ENCODE measurements at places on chromosomes 5 and 9.

DNA sequence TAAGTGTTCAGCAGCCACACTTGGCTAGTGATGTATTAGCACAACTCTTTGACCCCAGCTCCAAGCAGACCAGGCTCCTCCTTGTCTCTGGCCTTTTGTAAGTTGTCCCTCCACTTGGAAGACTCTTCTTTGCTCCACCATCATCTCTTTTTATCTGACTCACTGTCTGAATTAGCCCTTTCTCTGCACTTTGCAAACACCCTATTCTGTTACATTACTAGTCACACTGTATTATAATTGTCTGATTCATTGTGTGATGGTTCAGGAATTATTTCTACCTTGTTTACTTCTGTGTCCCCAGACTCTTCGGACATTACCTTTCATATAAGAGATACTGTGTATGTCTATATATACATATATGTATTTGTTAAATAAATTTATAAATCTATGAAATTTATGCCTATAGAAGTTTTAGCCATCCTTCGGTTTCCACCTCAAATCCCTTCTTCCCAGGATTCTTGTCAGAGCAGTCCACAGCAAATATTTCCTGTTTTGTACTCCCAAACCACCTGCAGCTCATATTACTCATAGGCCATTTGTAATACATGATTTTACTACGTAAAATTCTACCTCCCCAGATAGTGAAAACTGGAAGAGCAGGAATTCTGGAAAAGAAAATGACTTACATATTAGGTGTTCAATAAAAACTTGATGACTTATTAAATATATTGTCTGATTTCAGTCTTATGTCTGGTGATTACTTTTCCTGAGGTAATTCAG, 69.0 kb downstream of the MTAP start:
- DNase-seq = no peak

DNA sequence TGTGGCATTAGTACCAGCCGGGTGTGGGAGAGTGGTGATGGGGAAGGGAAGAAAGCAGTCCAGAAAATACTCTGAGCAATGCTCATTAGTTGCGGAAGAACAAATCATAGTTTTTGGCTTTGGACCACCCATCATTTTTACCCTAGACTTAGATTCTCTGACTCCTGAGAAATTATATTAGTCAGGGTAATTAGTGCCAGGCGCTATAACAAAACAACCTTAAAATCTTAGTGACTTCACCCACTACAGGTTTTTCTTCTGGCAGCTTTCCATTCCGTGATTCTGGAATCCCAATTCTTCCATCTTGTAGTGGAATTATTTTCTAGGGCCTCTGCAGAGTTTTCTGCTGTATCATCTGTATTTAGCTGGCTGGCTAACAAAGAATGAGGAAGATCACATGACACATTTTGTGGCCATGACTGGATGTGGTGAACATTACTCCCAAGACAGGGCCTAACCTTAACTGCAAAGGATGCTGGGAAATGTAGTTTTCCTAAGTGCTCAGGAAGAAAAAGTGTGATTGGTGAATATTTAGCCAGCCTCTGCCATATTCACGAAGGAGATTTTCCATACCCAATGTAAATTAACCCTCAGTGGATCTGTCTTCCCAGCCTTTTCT, 373.0 kb upstream of the MEF2C start:
- DNase-seq = no peak

DNA sequence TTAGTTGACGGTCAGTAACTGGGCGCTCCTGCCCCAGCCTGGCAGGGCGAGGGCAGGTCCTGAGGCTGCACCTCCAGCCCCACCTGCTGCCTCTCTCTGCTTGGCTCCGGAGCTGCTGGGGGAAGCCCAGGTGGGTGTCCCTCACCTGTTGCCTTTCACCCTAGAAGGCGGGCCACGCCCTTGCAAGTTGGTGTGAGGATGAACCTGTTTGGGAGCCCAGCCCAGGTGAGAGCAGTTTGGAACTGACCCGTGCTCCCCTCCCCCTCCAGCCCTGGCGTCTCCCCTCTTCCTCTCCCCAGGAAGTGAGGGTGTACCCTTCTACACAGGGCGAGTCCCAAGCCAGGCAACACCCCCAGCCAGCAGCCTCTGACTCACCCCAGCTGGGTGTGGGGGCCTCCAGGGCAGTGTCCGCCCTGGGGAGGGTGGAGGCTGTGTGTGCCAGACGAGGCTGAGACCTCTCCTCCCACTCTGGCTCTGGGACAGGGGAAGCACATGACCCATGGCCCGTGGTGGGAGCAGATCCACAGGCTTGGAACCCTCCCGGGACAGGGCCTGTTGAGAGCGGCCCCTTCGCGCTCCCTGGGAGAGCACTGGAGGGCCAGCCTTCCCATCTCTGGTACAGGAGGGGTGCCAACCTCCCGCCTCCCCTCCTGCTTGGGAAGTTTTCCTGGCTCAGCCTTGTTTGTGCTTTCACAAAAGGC, 10.4 kb downstream of the LRRC8A start:
- no peak for DNase-seq

GRCh38 chr9:81521892-81522291, 167.5 kb downstream of the TLE1 start:
- no peak for DNase-seq

DNA sequence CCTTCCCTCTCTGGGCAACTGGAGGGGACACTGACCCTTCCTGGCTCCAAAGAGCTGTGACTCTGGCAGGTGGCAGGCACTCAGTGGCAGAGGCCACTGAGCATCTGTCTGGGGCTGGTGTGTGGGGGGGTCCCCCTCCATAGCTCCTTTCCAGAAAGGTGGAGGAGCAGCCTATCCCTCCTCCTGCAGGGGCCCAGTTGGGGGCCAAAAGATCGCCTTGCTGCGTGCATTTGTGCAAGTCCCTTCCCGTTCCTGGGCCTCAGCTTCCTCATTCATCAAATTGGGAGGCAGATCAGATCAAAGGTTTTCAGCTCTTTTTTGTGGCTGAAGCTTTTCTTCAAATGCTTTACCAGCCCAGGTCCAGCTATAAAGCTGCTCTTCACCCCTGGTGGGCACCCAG, 77.7 kb downstream of the NTNG2 start:
- no peak for DNase-seq

DNA sequence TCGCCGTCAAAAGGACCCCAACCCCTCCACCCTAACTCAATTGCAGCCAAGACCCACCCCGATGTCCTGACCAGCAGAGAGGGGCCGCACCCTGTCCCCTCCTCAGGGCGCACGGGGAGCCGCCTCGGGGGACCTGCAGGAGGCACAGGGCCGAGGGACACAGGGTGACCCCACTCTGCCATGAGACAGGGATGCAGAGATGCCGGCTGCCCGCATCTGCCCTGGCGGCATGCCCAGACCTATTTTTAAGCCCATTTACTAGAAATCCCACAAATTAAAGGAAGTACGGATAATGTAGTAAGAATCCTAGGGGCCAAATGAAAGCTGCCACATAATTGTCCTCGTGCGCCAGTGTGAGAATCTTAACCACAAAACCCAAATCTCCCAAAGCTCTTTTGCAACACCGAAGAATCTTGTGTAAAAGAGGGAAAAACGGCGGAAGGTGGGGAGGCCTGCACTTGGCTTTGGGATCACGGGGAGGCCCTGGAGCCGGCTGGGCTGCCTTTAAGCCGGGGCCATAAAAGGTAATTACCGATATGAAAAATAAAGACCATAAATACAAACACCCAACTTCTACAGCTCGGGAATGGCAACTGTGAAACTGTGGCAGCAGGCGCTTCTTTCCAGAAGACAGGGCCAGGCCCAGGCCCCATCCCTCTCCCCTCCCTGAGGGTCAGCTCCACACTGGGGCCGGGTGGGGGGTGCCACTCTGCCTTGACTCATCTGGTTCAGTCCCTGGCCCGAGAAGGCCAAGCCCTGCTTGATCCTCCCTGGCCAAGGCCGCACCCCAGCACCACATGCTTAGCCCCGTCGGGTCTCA, 35.0 kb downstream of the NACC2 start:
- no peak for DNase-seq

- no peak for DNase-seq
Measured at GRCh38 chr9:136844761-136845464, 2.6 kb downstream of the AJM1 start.

DNA sequence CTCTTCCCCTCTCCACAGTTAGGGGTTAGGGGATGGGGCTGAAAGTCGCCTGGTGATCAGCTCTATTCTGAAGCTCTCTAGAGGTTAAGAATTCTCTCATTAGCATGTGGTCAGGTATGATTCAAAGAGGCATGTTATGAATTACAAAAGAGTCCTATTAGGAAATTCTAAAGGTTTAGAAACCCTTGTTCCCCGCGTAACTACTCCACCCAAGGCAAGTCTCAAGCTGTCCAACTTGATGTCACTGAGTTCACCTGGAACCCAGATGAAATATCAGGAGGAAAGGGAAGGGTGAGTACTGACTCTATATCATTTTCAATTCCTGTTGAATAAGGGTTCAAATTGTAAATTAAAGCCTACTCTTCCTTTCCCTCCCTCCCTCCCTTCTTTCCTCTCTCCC, 18.1 kb upstream of the RNF145 start:
- no peak for DNase-seq

DNA sequence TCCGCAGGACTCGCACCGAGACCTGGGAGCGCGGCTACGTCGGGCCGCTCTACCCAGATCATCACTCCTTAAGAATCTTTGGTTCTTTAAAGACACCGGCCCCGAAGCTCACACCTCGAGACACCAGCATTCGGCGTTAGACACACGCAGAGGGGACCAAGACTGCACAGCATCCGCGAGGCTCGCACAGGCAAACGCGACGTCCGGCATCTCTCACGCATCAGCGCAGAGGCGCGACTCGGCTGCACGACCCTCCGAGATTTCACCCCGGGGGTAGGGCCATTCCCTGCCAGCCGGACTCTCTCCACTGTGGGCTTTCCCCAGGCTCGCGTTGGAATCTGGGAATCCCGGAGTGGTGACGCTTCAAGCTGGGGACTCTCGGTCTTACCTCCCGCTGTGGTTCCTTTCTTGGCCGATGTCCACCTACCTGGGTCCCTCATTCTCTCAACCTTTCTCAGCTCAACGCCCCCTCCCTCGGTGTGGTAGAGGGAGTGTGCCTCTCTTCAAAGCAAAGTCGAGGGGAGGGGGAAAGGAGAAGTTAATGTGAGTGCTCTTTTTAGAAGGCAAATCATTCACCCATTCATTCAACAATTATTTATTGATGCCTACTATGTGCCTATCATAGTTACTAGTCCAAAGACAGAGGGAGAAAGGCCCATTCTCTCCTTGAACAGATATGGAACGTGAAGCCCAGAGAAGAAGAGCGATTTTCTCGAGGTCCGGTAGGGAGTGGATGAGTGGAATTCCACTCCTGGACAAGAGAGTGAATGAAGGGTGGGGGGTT, 1.3 kb upstream of the HAND1 start:
- DNase-seq = no peak

DNA sequence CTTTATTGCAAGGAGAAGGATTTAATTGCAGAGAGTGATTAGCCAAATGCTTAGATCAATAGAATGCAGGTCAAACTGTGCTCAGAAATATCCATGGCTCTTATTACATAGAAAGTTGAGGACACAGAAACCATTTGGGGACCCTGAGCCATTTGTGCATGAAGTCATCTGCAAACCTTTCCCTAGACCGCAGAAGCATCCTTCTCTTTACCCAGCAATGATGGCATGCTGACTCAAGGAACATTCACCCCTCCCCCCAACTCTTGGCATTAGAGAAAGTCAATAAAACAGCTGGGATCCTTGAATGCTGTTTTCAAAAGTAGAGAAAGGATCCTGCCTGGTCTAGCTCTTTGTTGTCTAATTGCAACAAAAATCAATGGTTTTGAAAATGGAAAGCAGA, 73.5 kb downstream of the PPP2R2B start:
- DNase-seq = no peak

GRCh38 chr5:15687401-15687800, 187.4 kb downstream of the FBXL7 start:
- DNase-seq = no peak

GRCh38 chr5:172502969-172503368, 48.6 kb upstream of the SH3PXD2B start:
- DNase-seq = no peak

- DNase-seq = no peak
Measured at GRCh38 chr5:152503206-152503605, 98.1 kb upstream of the NMUR2 start.

DNA sequence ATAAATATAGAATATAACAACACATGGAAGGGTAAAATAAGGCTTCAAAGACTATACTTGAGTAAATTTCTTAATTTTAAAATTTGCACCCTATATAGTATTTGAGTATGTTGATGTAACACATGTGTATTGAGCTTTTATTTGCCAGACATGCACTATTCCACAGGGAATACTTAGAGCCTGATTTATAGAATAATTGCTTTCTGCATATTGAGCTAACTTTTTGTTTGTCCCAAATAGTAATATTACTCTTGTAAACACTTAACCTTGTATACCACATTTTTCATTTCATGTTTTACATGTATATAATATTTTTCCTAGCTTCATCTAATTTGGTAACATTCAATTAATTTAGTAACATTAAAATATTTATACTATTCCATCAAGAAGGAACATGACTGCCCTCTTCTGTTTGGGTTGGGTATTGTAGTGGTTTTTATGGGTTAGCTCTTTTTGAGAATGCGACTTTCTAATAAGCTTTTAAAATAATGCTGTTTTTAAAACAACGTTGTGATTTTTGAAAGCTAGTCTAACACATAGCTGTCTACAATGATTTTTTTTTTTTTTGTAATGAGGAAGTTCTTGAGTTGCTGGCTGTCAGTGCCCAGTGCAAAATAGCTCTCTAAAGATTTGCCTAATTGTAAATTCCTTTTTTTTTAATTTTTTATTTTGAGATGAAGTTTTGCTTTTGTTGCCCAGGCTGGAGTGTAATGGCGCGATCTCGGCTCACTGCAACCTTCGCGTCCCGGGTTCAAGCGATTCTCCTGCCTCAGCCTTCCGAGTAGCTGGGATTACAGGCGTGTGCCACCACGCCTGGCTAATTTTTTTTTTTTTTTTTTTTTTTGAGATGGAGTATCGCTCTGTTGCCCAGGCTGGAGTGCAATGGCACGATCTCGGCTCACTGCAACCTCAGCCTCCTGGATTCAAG, 4.8 kb downstream of the SUB1 start:
- no peak for DNase-seq

- no peak for DNase-seq
Measured at GRCh38 chr5:28369418-28369817, 1331.0 kb upstream of the CDH9 start.
